ENCODE measurements at places on chromosomes 1 and 21.

GRCh38 chr21:22200378-22201092 lies 1202.3 kb downstream of the NCAM2 start:
- DNase-seq: no peak

- DNase-seq: no peak
Observed at GRCh38 chr21:34338226-34338625, 25.6 kb upstream of the KCNE2 start.

GRCh38 chr1:54357967-54358366 lies 48.2 kb downstream of the SSBP3 start:
- DNase-seq: no peak

- DNase-seq: no peak
Observed at GRCh38 chr1:167739752-167740151, 18.0 kb downstream of the MPZL1 start.

DNA sequence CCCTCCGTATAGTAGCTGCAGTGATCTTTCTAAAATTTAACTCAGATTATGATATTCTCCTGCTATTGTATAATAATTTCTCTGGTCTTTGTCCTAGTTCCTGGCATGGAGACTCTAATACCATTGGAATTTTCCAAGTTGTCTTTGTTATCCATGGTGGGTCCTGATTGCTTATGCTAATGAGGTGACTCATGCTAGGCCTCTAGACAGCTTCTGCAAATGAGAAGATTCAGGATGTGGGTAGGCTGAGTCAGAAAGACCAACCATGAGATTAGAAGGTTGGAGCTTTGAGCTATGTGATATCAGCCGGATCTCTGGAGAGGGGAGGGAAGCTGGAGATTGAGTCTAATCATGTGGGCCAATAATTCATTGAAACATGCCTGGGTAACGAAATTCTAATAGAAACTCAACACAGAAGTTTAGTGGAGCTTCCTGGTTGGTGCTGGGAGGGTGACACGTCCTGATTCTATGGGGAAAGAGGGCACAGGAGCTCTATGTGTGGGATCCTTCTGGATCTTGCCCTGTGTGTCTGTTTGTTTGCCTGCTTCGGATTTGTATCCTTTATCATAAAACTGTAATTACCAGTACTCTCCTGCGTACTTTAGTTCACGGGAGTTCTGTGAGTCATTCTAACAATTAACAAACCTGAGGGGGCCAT lies 73.2 kb upstream of the CNIH3 start:
- no peak for DNase-seq

GRCh38 chr21:16376673-16377072 lies 646.9 kb downstream of the USP25 start:
- no peak for DNase-seq

GRCh38 chr1:23751050-23751814 lies 8.0 kb downstream of the ELOA start:
- DNase-seq: peak; percentile 84

DNA sequence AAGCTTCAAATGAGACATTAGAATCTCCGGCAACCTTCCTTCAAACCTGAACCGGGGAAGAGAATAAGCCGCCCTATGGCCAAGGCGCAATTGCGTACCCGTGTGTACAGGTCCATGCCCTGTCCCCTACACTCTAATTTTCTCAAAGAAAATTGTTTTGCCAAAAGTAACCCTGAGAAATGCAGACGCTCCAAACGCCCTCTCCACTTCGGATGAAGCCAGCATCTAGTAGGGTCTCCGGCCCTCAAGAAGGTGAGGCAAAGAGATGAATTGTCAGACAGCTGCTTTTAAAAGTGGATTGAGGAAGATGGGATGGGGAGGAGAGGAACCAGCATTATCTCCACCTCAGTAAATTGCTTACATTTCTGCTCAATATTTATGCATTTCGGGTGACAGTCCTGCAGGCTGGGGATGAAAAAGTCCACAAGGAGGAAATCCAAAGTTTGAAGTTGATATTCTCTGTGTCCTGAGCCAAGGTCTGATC lies 630 bp upstream of the LHX9 start:
- DNase-seq: no peak

DNA sequence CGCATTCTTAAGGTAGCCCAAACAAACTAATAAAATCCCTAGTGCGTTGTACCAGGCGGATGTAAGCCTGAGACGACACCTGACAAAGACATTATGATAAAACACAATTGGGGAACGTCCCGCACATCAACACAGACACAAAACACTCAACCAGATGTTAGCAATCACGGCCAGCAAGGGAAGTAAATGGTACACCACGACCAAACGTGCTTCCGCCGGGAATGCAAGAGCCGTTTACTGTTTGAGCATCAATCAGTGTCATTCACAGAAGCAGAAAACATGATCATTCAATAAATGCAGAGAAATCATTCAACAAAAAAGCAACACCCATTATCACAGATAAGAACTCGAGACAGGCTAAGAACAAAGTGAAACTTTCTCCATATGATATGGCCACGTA lies 49.4 kb upstream of the COL18A1 start:
- DNase-seq: no peak

DNA sequence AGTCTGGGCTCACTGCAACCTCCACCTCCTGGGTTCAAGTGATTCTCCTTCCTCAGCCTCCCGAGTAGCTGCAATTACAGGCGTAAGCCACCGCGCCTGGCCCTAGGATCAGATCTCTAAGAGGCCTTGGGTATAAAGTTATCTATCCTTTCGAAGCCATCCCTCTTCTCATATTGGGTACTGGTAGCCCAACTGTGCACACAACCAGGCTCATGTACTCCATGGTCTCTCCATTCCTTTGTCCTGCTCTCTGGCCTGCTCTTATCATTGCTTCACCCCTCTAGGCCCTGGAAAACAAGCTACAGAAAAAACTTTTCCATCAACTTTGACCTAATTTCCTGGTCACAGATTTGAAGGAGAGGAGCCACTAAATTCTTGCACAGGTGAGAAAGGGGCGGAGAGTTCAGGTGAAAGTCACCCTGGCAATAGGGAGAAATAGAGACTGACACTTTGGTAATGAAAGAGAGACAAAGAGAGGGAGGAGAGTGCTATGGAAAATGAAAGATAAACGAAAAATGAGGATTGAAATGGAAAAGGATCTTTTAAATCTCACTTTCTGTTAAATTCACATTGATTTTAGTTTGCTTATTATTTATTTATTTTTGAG lies 6.0 kb downstream of the TXNIP start:
- no peak for DNase-seq

DNA sequence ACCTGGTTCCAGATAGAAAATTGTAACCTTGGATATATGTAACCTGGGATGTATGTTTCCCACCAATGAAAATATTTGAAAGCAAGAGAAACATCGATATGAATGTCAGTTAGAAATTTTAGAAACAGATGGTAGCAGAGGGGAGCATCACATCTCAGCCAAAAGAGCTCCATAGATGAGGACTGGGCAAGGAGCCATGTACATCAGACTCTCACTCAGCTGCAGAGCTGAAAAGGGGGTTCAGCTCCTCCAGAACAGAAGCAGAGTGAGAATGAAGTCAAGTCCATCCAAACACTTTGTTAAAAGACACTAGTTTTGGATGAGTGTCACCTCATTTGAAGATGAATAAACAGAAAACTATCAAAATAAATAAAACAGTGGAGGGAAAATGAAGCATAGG lies 202.4 kb downstream of the HMCN1 start:
- no peak for DNase-seq

DNA sequence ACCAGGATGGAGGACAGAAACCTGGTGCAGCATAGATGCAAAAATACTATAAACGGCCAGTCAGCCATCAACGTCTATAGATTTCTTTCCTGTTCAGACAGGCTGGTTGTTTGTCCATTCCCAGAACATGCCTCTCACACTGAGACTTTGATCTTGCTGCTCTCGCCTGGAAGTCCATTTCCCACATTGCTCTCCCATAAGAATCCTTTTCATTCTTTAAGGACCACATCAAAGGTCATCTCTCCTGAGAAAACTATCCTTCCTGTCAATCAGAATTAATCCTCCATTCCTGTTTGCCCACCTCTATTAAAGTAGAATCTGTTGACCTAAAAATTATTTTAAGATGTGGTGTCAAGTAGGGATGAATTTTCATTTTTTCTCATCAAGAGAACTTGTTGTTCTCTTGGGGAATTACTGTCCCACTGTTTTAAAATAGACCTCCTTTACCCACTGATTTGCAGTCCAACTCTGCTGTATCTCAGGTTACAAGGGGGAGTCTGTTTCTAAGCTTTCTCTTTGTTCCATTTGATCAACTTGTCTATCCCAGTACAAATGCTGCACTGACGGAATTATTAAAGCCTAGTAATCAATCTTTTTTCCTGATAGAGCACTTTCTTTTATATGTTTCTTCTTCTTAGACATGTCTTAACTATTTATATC lies 172.7 kb downstream of the PATJ start:
- DNase-seq: no peak

- no peak for DNase-seq
Observed at GRCh38 chr1:157966031-157966537, 27.4 kb upstream of the KIRREL1 start.

Data from NAMALWA (cell line).